Tibial artery (tissue), 4 donors: ENCODE measurements at places on chromosomes 5 and 9.

DNA sequence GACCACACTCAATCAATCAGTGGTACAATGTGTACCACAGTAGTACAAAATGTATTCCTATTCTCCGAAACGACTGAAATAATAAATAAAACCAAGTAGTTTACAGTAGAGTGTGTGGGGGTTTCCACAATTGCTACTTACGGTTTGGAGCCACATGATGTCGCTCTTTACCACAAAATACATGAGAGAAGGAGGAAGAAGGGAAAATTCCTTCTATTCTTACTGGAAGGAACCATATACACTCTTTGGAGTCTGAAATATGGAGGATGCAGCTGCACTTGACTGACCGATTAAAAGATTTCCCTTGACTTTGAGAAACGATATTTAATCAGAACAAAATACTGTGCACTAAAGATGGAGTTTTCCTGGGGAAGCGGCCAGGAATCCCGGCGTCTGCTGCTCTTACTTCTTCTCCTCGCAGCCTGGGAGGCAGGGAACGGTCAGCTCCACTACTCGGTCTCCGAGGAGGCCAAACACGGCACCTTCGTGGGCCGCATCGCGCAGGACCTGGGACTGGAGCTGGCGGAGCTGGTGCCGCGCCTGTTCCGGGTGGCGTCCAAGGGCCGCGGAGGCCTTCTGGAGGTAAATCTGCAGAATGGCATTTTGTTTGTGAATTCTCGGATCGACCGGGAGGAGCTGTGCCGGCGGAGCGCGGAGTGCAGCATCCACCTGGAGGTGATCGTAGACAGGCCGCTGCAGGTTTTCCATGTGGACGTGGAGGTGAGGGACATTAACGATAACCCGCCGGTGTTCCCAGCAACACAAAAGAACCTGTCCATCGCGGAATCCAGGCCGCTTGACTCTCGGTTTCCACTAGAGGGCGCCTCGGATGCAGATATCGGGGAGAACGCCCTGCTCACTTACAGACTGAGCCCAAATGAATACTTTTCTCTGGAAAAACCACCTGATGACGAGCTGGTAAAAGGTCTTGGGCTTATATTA lies at the start of gene PCDHA4:
TSS of gene PCDHA4 (plus strand) at position 235 of the 942 bp plus-strand sequence.
- no peaks in the 10 kb centered on the region for H3K36me3 ChIP-seq
- H3K27me3 ChIP-seq: no peaks in the 10 kb centered on the region
- H3K27ac ChIP-seq: peak within 1 kb of the TSS; percentile 59

DNA sequence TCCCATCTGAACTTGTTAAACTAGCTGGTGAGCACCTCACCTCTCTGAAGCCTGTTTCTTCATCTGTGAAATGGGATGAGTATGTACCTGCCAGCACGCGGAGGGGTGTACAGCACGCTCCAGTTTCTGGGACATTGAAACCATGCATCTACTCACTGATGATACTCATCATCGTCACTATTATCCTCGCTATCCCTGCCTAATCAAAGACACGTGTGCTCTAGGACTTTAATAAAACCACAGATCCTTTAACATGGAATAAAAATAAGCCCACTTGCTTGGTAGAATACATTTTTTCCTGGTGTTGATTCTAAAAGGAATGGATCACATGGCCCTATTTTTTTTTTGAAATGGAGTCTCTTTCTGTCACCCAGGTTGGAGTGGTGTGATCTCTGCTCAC lies 37.3 kb upstream of the POMT1 start:
- H3K4me3 ChIP-seq: no peak overlapping the region
- H3K27ac ChIP-seq: no peak overlapping the region
- peaks cover 3% of the 10 kb centered on the region for H3K4me1 ChIP-seq
- no peaks in the 10 kb centered on the region for H3K27me3 ChIP-seq
- no peak for DNase-seq

GRCh38 chr5:94577466-94578245 lies 40.7 kb downstream of the KIAA0825 start:
- H3K27ac ChIP-seq: no peak overlapping the region
- H3K27me3 ChIP-seq: no peaks in the 10 kb centered on the region
- no peak for DNase-seq
- no peak overlapping the region for H3K4me3 ChIP-seq
- H3K36me3 ChIP-seq: no peaks in the 10 kb centered on the region
- no peaks in the 10 kb centered on the region for H3K4me1 ChIP-seq

DNA sequence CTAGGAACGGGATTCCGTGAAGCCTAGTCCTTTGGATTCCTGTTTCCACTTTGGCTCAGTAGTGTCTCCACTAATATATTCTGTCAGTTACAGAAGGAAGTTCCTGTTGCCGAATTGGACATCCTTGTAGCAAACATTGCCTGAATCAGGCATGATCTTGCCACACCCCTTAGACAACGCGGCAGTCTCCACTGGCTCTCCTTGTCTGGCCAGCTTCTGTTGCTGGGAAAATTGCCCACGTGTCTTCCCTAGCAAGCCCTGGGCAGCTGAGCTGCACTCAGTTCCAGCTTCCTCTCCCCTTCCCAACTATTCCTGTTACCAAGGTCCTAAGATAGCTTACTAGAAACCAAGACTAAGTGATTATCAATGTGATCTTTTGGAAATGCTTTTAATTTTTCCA lies 316.6 kb upstream of the RIOK2 start:
- no peak for DNase-seq
- no peaks in the 10 kb centered on the region for H3K27me3 ChIP-seq
- no peaks in the 10 kb centered on the region for H3K4me1 ChIP-seq
- H3K27ac ChIP-seq: no peak overlapping the region
- H3K36me3 ChIP-seq: no peaks in the 10 kb centered on the region

- no peaks in the 10 kb centered on the region for H3K36me3 ChIP-seq
- H3K27me3 ChIP-seq: no peaks in the 10 kb centered on the region
- no peak overlapping the region for H3K27ac ChIP-seq
- H3K4me1 ChIP-seq: no peaks in the 10 kb centered on the region
Measured at GRCh38 chr9:29969408-29969807, 2396.1 kb upstream of the C9orf72 start.

DNA sequence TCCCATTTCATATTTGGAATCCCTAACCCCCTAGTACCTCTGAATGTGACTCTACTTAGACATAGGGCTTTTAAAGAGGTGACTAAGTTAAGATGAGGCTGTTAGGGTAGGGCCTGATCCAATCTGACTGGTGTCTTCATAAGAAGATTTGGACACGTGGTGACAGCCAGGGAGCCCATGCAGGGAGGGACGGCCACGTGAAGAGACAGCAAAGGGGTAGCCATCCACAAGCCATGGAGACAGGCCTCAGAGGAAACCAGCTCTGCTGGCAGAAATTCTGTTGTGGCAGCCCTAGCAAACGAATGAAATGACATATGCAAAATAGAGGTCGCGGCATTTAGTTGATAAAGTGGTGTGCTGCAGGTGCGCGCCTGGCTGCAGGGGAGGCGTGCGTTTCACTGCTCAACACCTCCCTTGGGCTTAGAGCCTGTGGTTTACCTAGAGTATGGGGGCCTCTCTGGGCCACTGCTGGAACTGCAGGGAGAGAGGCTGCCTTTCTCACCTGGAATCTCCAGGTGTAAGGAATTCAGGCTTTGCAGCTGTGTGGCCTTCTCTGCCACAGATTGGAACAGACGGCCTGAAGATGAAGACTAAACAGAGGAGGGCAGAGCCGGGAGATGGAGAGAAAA lies 7.1 kb upstream of the AFAP1L1 start:
- H3K27ac ChIP-seq: no peak overlapping the region
- H3K4me3 ChIP-seq: no peak overlapping the region
- no peaks in the 10 kb centered on the region for H3K4me1 ChIP-seq
- no peak for DNase-seq

DNA sequence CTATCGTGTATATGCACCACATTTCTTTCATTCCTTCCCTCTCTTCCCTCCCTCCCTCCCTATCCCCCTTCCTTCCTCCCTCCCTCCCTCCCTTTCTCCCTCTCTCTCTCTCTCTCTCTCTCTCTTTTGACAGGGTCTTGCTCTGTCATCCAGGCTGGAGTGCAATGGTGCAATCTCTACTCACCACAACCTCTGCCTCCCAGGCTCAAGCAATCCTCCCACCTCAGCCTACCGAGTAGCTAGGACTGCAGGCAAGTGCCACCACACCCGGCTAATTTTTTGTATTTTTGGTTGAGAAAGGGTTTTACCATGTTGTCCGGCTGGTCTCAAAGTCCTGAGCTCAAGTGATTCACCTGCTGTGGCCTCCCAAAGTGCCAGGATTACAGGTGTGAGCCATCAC lies 1.1 kb upstream of the ANKS6 start:
- H3K4me1 ChIP-seq: peaks cover 7% of the 10 kb centered on the region
- no peak overlapping the region for H3K27ac ChIP-seq
- no peak for DNase-seq
- no peaks in the 10 kb centered on the region for H3K27me3 ChIP-seq

DNA sequence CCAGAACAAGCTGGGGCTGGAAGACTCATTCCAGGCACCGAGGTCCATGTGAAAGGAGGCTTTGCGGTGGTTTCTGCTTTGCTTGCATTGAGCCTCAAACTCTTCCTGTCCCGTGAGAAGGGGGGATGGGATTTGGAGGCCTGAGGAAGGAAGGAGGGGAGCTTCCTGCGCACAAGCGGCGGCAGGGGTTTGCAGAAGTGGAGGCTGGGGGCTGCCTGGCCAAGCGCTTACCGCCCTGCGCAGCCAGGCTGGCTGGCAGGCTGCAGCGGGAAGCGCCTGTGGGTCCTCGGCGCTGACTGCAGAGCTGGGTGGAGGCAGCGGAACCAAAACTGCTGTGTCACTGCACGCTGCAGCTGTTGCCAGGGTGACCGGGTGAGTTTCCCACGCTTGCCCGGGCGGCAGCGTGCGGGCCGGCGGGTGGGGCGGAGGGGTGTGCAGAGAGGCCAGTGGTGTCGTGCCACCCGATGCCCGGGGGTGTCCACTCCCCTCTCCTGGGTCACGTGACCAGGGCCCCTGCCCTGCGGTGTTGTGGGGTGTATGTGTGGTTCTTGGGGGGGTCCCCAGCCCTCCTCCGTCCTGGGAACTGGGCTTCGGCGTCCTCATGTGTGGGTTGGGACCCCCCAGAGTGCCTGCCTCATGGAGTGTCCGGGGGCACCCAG lies 81.0 kb downstream of the RXRA start:
- peaks cover 23% of the 10 kb centered on the region for H3K36me3 ChIP-seq
- peak overlapping the region; percentile 40 for H3K4me3 ChIP-seq
- peak; percentile 89 for DNase-seq
- no peaks in the 10 kb centered on the region for H3K27me3 ChIP-seq
- H3K4me1 ChIP-seq: peaks cover 90% of the 10 kb centered on the region

DNA sequence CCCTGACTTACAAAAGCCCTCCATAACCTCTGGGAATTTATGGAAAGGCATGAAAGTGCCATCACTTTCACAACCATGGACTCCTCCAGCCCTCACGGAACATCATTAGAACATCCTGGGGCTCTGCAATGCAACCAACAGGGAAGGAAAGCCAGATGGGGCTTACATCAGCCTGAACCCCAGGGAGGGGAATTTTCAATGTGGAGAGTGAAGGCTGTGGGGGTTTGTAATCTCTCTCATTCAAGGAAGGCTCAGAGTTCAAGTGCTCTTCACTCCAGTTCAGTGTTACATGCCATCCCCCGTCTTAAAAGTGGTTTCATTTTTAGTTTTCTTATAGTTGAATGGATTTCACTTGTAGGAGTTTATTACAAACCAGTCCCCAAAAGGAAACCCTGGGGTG lies 5.7 kb downstream of the SPRY4 start:
- H3K4me1 ChIP-seq: peaks cover 69% of the 10 kb centered on the region
- peak overlapping the region; percentile 25 for H3K4me3 ChIP-seq
- H3K27ac ChIP-seq: peak overlapping the region; percentile 96
- H3K36me3 ChIP-seq: peaks cover 8% of the 10 kb centered on the region

- DNase-seq: no peak
- H3K4me3 ChIP-seq: no peak overlapping the region
- H3K27me3 ChIP-seq: no peaks in the 10 kb centered on the region
- H3K36me3 ChIP-seq: no peaks in the 10 kb centered on the region
Measured at GRCh38 chr9:82167296-82167695, 178.7 kb downstream of the SPATA31D1 start.

DNA sequence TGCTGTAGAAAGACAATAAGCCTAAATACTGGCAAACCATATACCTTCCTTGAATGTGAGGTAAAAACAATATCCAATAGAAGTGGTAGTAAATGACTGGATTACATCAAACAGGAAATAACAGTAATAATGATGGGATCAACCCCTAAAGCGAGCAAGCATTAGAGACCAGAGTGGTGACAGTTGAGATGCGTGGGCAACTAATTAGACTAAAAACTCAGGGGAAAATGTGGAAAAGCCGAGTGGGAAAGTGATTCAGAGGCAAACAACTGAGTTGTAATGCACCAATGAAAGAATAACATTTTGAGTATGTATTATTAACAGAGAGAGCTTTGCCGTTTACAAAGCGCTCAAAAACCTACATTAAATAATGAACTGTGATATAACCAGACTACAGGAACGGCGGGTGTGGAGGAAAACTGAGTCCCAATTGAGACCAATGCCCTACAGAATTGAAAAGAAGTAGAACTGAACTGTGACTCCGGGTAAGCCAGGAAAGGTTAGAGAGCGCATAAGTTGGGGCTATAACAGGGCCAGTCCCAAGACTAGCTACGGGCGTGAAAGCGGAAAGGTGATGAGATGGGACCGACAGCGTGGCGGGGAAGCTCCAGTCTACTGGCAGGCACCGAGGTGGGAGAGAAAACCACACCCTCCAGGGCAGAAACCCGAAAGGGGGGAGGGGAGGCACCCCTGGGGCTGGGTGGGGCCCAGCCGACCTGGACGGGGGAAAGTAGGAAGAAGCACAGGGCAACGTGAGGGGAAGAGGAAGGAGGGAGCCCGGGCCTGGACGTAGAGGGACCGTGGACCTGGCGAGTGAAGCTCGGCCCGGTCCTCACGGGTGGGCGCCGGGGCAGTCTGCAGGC lies 592 bp downstream of the UBAP2 start:
- peak overlapping the region; percentile 84 for H3K4me3 ChIP-seq
- peaks cover 18% of the 10 kb centered on the region for H3K4me1 ChIP-seq
- H3K36me3 ChIP-seq: no peaks in the 10 kb centered on the region
- H3K27me3 ChIP-seq: no peaks in the 10 kb centered on the region
- peak overlapping the region; percentile 83 for H3K27ac ChIP-seq

GRCh38 chr5:84272771-84273516 lies 111.7 kb downstream of the EDIL3 start:
- no peak overlapping the region for H3K4me3 ChIP-seq
- H3K27me3 ChIP-seq: no peaks in the 10 kb centered on the region
- H3K36me3 ChIP-seq: no peaks in the 10 kb centered on the region
- no peaks in the 10 kb centered on the region for H3K4me1 ChIP-seq
- DNase-seq: no peak

- peaks cover 13% of the 10 kb centered on the region for H3K4me1 ChIP-seq
- no peaks in the 10 kb centered on the region for H3K36me3 ChIP-seq
- peaks cover 44% of the 10 kb centered on the region for H3K27me3 ChIP-seq
- no peak within 1 kb of the TSS for H3K27ac ChIP-seq
- H3K4me3 ChIP-seq: peak within 1 kb of the TSS; percentile 30
Measured at GRCh38 chr5:90558344-90559192, at the start of gene ADGRV1. Gene ADGRV1, plus strand, starts transcription at chr5:90558797. Its CDS starts 99 bp downstream, at chr5:90558896.
